ENCODE measurements at places on chromosomes 12 and 14.
A peak's percentile ranks its signal among the peaks of the same experiment; 100 is the strongest.

- no peak for DNase-seq
Observed at GRCh38 chr12:87836190-87836589, 193.0 kb downstream of the C12orf50 start.

- no peak for DNase-seq
Observed at GRCh38 chr14:23513818-23514643, 37.5 kb downstream of the ZFHX2 start.

DNA sequence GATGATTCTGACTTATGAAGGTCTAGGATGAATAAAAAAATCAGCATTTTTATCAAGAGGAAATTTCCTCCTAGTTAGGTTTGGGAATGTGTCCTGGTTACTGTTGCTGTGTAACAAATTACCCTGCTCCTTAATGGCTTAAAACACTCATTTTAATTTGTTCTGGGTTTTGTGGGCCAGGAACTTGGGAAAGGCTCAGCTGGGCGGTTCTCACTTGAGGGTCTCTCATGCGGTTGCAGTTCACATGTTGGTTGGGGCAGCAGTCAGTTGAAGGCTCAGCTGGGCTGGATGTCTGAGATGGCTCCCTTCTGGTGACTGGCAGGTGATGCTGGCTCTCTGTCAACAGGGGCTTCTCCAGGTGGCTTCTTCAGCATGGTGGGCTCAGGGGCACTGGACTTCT, 214.6 kb downstream of the RBM19 start:
- no peak for DNase-seq

GRCh38 chr12:79698966-79699365, 8.2 kb upstream of the PAWR start:
- no peak for DNase-seq

- DNase-seq, result no peak
Observed at GRCh38 chr12:129351481-129351880, 498.2 kb downstream of the GLT1D1 start.

- peak; percentile 75 for DNase-seq
Observed at GRCh38 chr12:68483592-68484383, 126.9 kb upstream of the RAP1B start.

DNA sequence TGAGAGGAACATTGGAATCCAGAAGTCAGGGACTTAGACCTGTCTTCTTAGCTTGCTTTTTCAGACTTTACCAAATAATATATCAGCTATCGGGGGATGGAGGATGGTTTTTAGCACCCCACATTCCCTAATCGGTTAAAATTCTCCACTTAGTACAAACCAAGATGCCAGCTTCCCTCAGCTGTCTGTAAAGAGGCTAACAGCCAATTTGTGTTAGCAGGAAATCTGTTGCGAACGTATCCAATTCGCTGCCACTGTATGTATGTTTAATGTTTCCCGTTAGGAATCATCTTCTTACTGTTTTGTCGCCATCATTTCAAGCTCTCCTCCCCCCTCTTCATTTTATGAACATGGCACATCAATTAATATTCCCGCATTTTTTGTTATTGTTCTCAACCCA, 289.0 kb downstream of the BCL11B start:
- DNase-seq, result no peak

DNA sequence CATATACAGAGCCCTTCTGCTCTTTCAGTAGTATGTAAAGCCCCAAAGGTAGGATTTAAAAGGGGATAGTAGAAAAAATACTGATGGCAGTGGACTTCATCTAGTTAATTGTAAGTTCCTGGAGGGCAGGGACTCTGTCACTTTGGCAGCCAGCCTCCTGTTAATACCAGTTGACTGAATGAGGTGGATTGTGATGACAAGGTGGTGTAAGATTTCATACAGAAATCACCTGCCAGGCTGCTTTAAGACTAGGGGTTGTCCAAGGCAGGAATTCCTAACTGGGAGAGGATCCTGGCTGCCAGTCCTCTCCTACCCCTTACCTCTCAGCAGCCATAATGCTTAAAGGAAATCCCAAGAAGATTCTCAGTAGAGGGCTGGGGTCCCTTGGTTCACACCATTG, 7.3 kb downstream of the DYRK2 start:
- no peak for DNase-seq

DNA sequence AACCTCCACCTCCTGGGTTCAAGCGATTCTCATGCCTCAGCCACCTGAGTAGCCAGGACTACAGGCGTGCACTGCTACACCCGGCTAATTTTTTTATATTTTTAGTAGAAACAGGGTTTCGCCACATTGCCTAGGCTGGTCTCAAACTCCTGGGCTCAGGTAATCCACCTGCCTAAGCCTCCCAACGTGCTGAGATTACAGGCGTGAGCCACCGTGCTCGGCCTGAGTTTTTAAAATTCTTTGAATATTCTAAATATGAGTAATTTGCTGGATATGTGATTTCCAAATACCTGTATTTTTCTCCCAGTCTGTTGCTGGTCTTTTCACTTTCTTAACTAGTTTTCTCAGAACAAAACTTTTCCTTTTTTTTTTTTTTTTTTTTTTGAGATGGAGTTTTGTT, 27.4 kb downstream of the GIT2 start:
- DNase-seq, result no peak

DNA sequence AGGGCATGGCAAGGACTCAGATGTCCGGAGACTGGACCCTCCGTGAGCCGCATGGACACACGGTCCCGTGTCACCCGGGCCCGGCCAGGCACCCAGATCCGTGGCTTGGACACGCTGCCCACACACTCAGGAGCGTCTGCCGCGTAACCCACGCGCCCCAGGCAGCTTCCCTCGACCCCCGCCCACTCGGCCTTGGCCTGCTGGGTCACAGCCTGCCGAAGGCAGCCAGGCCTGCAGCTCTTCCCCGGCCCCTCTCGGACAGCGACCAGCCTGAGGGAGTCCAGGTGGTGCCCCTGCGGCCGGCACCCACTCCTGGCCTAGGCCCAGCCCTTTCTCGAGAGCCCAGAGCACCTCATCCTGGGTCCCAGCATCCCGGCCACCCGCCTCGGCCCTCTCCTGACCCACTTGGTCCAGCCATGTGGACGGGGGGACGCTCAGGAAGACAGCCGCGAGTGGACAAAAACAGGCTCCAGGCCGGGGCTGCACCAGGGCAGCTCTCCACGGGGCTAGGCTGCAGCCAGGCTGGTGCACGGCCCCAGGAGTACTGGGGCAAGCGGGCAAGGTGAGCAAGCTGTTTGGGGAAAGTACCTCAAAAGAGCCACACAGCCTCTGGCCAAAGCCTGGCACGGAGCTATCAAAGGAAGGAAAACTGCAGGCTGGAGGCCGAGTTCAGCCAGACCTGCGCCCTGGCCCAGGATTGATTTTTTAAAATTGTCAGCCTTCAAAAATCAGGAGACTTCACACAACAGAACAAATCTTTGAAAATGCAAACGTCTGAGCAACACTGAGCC, 6.5 kb downstream of the AKT1 start:
- DNase-seq, result no peak

DNA sequence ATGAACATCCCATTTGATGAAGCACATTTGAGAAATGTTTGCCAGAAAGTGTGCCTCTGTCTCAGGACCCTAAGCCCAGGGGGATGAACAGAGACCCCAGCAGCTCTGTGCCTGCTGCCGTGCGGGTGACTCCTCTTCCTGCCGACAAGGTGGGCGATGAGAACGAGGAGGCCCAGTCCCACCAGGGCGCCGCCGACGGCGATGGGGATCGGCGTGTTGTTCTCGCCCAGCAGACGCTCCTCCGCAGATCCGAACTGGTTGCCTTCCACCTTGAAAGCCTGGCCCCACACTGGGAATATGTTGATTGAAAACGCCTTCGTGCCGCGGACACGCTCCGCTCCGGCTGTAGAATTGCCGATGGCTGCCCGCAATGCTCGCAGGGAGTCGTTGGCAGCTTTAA, 44.1 kb downstream of the LRTM2 start:
- DNase-seq, result no peak

GRCh38 chr12:24363177-24363754, 413.8 kb upstream of the SOX5 start:
- DNase-seq, result no peak

- peak; percentile 61 for DNase-seq
Observed at GRCh38 chr14:21382886-21383847, 652 bp downstream of the SUPT16H start.

GRCh38 chr12:131537267-131537958, 173.5 kb upstream of the SFSWAP start:
- DNase-seq, result peak; percentile 43

GRCh38 chr14:95229749-95230148, 72.4 kb upstream of the DICER1 start:
- no peak for DNase-seq

DNA sequence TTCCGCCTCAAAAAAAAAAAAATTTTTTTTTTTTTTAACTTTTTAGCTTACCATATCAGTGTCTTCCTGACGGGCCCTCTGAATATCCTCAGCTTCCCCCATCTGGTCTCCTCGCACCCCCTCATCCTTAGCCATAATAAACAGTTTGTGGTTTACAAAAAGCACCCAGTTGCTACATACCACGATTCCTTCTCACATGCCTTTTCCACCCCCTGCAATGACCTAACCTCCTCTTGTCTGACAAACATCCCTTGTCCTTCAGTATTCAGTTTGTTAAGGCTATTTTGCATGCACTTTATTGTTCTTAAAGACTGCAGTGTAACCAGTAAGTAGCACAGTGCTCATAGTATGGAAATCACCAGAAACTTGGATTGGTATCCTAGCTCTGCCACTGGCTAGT, 88.5 kb downstream of the PPM1H start:
- DNase-seq, result no peak

GRCh38 chr14:106564058-106564643, 1037.8 kb downstream of the TMEM121 start:
- peak; percentile 21 for DNase-seq

GRCh38 chr12:57813111-57813970, 5.2 kb downstream of the AVIL start:
- DNase-seq, result no peak

DNA sequence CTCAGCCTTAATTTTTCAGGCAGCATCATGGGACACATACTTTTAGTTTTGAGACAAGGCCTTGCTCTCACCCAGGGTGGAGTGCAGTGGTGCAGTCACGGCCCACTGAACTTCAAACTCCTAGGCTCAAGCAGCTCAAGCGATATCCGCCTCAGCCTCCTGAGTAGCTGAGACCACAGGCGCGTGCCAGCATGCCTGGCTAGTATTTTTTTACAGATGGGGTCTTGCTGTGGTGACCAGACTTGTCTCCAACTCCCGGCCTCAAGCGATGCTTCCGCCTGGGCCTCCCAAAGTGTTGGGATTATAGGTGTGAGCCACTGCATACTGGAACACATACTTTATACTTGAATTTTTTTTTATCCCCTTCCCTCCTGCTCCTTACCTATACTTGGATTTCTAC, 2.8 kb downstream of the RDH5 start:
- no peak for DNase-seq

GRCh38 chr12:50402264-50403000, 1.7 kb downstream of the LARP4 start:
- DNase-seq, result peak; percentile 28

- DNase-seq, result no peak
Observed at GRCh38 chr14:101402936-101403660, 158.2 kb upstream of the DIO3 start.

- DNase-seq, result no peak
Observed at GRCh38 chr12:77324416-77324762, 259.0 kb upstream of the E2F7 start.

DNA sequence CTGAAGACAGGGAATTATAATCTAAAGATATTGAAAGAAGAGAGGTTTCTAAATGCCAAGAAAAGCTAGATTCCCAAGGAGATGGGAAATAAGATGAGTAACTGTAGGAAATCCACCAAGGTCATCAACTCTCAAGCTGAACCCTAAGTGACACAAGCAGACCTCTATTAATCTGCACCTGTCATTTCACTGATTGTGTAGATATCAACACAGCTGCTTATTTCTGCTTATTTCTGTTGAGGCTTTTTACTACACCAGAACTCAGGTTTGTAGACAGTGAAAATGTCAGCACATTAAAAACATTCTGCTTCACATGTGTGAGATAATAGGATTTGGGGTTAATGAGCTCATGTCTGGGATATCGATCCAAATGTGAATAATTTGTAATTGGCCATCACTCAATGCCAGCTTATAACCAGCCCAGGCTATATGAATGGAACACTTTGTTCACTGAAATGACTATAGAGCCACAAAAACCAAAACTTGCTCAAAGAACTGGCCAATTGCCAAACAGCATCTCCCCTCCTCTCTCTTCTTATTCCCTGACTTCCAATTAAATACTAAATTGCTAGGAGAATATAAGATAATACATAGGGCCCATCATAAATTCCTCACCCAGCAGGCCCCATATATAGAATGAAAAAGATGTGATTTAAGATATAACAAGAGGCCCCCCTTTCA, 188.7 kb upstream of the ARID2 start:
- DNase-seq, result no peak

GRCh38 chr14:94805680-94806288, 35.9 kb upstream of the GSC start:
- DNase-seq, result no peak

DNA sequence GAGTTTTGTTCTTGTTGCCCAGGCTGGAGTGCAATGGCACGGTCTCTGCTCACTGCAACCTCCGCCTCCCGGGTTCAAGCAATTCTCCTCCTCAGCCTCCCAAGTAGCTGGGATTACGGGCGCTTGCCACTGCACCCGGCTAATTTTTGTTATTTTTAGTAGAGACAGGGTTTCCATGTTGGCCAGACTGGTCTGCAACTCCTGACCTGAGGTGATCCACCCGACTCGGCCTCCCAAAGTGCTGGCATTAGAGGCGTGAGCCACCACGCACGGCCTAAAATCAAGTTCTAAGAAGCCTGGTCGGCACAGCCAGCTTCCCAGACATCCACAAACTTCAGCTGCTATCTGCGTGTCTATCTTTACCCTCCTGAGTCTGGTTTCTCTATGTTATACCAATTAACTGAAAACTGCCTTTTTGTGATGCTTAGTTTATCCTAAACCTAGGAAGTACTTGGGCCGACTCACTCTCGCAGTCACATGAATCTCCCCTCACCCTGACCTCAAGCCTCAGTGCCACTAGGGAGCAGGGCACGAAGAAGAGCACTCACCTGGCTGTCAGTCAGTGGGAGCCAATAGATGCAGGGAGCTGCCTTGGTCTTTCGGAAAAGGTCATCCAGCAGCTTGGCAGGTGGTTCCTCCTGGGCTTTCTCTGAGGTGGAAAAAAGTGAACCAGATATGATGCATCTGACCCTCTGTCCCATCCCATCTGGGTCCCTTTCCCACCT, 3.4 kb upstream of the CDH24 start:
- DNase-seq, result no peak

DNA sequence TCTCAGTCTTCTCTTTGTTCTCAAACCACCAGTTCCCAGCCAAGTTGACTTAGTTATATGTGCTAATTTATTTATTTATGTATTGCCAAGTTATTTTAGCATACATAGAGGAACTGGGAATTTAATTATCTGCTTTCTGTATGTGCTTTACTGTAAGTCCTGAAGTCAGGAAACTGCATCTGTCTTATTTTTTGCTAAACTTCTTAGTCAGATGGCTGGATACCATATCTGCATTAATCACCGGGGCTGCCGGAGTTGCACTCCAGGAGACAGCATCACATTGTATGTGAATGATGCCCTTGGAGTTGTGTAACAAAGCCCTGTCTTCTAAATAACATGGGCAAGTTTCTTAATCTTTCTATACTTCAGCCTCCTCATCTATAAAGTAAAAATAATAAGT, 96.2 kb downstream of the MON2 start:
- DNase-seq, result no peak

GRCh38 chr14:55864890-55865655, 253.1 kb upstream of the PELI2 start:
- no peak for DNase-seq
